Activated T-helper 9 cell treated with anti-CD3 and anti-CD28 coated beads, Interleukin-2, amount 50 U/mL, for 16 hours (primary cell): ENCODE measurements at places on chromosomes 2 and 18.

DNA sequence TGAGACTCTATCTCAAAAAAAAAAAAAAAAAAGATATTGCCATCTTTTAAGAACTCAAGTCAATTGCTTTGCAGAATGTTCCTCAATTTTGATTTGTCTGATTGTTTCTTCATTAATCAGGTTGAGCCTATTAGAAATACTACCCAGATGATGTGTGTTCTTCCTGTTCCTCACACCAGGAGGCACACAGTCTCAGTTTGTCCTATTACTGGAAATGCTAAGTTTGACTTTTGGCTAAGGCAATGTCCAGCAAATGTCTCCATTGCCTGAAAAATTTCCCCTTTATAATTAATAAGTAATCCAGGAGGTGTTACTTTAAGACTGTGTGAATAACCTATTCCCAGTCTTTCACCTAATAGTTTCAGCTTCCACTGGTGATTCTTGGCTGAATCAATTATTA is 28.4 kb downstream of the BOLA3 start:
- DNase-seq = no peak

- no peak for DNase-seq
Measured at GRCh38 chr2:102703748-102704147, 58.1 kb upstream of the TMEM182 start.

DNA sequence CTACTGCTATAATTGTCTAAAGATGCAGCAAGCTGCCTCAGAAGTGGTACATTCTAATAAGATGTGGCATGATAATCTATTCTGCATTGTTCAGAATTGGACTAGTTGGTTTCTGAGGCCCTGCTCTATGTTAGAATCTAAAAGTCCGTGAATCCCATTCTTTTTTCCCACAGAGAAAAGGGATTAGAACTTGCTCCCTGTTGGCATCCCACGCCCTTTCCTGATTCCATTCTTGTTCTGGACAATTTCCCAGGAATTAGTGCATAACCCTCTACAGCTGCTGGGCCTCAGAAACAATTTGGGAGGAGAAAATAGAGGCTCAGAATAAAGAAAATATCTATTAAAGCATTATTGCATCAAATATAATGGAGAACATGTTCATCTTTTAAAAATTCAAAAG is 282.7 kb downstream of the NRXN1 start:
- DNase-seq = no peak

- no peak for DNase-seq
Measured at GRCh38 chr2:114925296-114926255, 483.1 kb downstream of the DPP10 start.

- no peak for DNase-seq
Measured at GRCh38 chr2:88248280-88248828, 78.2 kb downstream of the THNSL2 start.

- no peak for DNase-seq
Measured at GRCh38 chr2:233240897-233241296, 10.6 kb upstream of the ATG16L1 start.

DNA sequence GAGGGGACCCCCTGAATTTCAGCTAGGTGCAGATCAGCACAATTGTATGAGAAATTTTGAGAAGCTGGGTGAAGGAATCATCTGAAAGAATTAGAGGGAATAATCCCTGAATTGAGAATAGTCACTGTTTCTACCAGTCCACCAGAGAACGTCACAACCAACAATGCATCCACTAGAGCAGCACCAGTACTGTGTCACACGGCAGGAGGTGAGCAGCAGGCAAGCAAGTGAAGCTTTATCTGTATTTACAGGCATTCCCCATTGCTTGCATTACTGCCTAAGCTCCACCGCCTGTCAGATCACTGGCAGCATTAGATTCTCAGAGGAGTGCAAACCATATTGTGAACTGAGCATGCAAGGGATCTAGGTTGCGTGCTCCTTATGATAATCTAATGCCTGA is 40.7 kb downstream of the GDF7 start:
- DNase-seq = no peak

- DNase-seq = no peak
Measured at GRCh38 chr2:22281033-22281432, 1103.9 kb upstream of the KLHL29 start.

DNA sequence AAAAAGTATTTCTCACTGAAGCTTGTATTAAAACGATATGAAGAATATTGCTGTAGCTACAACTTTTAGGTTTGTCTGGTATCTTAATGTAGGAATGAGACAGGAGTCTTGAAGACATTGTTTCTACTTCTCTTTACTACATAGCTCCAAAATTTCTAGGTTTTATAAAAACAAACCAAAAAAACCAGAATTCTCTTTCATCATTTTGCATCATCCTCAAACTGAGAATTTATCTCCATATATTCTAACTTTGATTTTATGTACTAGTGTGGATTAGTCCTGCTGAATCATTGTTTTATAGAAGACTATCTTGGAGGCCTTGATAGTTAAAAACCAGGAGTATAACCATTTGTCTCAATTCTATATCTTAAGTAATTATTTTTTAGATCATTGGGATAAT is 100.2 kb downstream of the ICA1L start:
- DNase-seq = no peak

DNA sequence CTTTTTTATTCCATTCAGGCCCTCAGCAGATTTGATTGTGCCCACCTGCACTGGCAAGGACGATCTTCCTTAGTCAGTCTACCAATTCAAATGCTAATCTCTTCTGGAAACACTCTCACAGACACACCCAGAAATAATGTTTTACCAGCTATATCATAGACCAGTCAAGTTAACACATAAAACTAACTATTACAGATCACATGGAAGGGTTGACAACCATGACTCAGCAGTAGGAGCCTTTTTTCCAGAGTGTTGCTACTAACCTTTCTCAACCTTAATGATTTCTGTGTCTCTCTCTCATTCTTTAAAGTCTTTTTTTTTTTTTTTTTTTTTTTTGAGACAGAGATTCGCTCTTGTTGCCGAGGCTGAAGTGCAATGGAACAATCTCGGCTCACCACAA is 143.5 kb upstream of the MSH6 start:
- no peak for DNase-seq

DNA sequence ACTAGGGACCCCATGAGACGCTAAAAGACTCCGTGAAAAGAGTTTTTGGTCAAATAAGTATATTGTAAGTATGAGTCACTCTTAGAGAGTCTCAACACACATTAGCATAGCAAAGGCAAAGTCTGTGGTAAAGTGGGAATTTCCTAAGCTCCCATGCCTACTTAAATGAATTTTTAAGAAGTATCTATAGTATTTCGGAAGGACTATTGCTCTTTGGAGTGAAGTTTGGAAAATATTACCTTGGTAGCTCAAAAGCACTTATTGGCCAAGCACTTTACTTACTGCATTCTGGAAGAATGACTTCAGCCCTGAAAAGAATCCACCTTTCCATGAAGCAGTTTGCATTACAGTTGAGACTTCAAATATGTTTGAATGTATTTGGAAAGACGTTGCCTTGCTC is 57.1 kb downstream of the CAVIN2 start:
- DNase-seq = no peak

- no peak for DNase-seq
Measured at GRCh38 chr2:10325278-10326145, 22.8 kb downstream of the HPCAL1 start.

- DNase-seq = no peak
Measured at GRCh38 chr2:36477315-36477714, 120.7 kb downstream of the FEZ2 start.
